Cerebellar cortex (tissue), 1 donor: ENCODE measurements at places on chromosomes 3 and 15.

DNA sequence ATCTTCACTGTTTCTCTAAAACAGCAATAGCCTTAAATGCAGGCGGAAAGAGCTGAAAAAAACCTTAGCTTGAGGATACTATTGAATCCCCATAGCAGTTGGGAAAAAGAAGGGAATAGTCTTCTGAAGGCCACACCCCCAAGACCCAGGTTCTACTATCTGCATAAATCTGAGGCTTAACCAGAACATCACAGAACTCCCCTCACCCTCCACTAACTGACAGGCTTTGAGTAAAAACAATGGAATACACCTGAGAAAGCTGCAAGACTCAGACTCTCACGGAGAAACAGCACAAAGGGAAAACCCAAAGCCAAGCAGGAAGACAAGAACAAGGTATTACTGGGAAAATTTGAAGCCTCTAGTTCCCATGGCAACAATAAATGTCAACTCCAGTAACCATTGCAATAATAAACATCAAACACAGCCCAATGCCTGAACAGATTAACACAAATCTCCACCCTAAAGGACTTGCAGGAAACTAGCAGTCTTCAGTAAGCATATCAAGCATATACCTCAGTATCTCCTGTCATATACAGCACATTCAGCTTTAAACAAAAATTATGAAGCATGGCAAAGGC is 56.4 kb downstream of the TMCC1 start:
- DNase-seq, result no peak

DNA sequence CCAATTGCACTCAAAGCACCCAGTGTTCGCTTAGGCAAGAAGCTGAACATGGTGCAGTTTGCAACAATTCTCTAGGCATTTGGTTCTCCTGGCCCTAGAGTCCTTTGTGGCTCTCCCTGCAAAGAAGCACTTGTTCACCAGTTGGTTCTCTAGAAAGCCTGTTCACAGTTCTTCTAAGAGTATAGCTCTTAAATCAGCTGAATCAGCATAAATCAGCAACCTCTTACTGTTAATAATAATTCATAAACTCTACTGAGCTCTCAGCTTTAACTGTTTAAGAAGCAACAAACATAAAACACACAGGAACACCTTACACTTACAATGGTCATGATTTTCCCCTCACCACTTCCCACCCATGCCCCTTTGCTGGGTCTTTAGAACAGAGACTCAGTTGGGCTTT is 56.8 kb upstream of the PPP2R3A start:
- DNase-seq, result no peak

DNA sequence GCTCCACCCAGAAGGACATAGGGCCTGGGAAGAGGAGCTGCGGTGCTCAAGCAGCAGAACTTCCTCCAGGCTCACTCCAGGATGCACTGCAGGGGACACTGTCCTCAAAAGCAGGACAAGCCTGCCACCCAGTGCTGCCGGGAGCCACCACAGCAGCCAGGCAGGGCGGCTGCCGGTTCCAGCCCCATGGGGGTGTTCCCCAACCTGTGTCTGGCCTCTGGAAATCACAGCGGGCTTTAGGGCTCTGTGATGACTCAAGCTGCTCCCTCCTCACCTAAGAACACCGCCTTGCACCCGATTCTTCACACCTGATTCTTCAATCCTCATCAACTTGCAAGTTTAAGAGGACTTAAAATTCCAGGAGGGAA is 71.9 kb upstream of the SLC6A11 start:
- no peak for DNase-seq

DNA sequence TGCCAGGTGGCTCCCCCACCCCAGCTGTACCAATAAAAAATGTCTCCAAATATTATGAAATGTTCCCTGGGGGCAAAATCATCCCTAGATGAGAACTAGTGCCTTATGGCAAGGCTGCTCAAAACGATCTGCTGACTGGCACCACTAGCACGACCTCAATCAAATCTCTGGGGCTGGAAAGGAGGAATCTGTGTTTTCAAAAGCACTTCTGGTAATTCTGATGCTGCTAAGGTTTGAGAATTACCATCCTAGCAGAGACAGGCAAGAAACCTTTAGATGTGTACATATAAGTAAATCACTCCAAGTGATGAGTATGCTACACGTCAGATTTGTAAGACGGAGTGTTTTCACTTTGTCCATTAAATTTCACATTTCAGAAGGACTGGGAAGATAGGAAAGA is 360.1 kb upstream of the THRB start:
- DNase-seq, result no peak

DNA sequence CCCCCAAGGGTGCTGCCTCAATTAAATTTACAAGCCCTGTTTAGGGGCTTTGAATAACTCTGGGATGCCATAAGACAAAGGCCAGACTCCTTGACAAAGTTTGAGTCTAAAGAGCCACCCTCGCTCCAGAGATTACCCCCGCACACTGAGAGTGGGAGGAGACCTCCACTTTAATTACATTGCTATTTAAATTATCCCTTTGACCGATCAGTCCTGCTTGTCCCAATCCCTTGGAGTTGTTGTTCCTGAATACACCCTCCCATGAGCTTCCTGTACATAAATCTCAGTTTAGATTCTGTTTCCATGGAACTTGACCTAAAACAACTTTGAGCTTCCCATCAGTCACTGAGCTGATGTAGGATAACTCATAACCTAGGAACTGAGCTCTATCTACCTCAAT is 596.3 kb downstream of the PYDC2 start:
- no peak for DNase-seq

DNA sequence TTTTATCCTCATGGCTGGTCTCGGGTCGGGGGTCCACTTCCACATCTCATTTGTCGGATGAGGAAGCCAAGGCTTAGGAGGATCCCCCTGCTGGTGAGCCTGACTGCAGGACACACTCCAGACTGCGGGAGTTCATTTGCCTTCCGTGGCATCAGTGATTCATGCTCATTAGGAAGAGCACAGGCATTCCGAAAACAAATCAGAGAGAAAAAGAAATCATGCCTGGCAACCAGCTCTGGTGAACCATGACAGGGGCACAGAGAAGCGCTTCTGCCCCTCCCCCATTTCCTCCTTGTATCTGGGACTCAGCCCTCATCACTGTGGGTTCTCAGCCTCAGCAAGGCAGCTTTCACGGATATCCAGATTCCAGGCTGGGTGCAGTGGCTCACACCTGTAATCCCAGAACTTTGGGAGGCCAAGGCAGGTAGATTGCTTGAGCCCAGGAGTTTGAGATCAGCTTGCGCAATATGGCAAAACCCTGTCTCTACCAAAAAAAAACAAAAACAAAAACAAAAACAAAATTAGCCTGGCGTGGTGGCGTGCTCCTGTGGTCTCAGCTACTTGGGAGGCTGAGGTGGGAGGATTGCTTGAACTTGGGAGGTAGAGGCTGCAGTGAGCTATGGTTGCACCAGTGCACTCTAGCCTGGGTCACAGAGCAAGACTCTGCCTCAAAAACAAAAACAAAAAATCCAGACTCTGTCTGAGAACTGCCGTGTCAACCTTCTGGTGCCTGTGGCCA is 28.4 kb downstream of the IRAK2 start:
- peak; percentile 33 for DNase-seq
